ENCODE measurements at places on chromosomes 6 and 20.

DNA sequence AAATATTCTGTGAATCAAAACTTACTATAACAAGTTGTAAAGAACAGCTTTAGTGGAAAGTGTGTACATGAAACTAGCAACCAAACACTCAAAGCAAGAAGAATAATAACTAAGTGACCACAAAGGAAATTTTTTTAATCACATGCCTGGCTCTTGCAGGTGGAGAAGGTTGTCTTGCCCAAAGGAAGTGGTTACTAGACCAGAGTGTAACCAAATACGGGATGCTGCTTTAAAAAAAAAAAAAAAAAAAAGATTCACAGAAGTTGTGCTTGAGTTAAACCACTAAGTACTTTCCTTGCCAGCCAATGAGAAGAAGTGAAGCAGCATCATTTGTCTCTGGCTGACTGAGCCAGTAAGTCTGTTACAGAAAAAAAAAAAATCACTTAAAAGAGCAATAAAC is 19.1 kb upstream of the HLA-DQB1 start:
- peak; percentile 73 for DNase-seq

DNA sequence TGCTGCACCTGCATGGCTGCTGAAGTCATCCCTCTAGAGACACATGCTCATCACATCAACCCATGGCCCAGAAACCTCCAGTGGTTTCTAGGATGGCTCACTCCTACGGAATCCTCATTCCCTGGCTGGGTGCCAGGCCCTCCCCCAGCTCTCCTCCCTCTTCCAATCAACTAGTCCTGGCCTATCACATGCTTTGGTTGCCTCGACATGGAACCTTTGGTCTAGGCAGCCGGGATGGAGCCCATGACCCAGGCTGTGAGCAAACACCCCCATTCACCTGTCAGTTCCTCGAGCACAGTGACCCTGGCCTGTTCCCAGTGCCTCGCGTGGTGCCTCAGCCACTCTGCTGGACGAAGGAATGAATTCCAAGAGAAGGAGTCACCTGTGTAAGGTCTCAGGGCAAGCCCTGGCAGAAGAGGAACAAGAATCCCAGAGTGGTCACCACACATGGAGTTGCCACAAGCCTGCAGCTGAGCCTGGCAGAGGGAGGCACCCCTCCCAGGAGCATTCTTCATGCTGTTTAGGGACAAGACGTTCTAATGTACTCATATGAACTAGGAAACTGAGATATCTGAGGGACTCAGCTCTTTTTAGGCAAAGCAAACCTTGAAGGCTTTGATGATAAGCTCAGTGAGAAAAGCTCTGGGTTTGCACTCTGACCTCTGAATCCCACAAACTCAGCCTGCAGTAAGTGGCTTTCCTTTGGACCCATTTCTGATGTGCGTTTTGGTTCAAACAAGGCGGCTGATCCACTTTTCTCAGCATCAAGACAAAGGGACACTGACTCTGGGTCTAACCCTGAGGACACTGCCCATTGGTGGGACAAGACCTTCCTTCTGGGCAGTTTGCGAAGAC is 40.2 kb downstream of the PPP1R3G start:
- DNase-seq: no peak

- no peak for DNase-seq
These were observed 37.6 kb downstream of the PDSS2 start for GRCh38 chr6:107421696-107422256.

- no peak for DNase-seq
These were observed 440.2 kb downstream of the RFPL4B start for GRCh38 chr6:112787371-112787770.
